ENCODE measurements at places on chromosomes 16 and 17.

GRCh38 chr16:21283521-21284289 lies 5.6 kb upstream of the CRYM start:
- DNase-seq = peak; percentile 29

- DNase-seq = no peak
Observed at GRCh38 chr17:64785011-64785421, 122.9 kb upstream of the SMURF2 start.

DNA sequence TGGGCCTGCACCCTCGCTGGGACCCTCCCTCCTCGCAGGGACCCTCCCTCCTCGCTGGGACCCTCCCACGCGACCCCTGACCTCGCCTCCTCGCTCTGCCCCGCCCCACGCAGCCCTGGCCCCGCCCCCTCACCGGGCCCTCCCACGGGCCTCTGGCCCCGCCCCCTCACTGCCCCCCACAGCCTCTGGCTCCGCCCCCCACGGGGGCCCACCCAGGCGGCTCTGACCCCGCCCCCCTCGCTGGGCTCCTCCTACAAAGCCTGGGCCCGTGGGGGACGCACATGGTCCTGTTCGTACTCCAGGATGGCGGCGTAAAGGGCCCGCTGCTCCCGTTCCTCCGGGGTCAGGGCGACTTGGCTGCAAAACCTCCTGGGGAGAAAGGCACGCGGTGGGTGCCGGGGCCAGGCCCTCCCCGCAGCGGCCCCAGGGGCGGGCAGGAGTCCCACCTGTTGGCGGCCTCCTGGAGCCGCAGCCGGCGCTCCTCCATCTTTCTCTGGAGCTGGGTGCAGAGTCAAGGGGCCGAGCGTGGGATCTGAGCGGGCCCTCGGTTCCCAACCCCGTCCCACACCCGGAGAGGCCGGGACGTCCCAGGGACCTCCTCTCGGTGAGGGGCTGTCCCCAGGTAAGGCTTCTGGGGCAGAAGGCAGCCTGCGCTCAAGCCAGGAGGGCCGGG lies 9.0 kb downstream of the VPS9D1 start:
- DNase-seq = no peak

DNA sequence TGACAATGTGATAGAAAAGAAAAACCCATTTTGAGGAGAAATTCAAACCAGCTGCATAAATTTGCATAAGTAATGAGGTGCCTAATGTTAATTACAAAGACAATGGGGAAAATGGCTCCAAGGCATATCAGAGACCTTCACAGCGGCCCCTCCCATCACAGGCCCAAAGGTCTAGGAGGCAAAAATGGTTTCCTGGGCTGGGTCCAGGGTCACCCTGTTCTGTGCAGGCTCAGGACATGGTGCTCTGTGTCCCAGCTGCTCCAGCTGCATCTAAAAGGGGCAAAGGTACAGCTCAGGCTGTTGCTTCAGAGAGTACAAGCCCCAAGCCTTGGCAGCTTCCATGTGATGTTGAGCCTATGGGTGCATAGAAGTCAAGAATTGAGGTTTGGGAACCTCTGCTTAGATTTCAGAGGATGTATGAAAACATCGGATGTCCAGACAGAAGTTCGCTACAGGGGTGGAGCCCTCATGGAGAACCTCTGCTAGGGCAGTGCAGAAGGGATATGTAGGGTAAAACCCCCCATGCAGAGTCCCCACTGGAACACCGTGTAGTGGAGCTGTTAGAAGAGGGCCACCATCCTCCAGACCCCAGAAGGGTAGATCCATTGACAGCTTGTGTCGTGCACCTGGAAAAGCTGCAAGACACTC lies 40.6 kb downstream of the IKZF3 start:
- no peak for DNase-seq

- DNase-seq = no peak
Observed at GRCh38 chr17:65978871-65979270, 213.1 kb downstream of the CEP112 start.

DNA sequence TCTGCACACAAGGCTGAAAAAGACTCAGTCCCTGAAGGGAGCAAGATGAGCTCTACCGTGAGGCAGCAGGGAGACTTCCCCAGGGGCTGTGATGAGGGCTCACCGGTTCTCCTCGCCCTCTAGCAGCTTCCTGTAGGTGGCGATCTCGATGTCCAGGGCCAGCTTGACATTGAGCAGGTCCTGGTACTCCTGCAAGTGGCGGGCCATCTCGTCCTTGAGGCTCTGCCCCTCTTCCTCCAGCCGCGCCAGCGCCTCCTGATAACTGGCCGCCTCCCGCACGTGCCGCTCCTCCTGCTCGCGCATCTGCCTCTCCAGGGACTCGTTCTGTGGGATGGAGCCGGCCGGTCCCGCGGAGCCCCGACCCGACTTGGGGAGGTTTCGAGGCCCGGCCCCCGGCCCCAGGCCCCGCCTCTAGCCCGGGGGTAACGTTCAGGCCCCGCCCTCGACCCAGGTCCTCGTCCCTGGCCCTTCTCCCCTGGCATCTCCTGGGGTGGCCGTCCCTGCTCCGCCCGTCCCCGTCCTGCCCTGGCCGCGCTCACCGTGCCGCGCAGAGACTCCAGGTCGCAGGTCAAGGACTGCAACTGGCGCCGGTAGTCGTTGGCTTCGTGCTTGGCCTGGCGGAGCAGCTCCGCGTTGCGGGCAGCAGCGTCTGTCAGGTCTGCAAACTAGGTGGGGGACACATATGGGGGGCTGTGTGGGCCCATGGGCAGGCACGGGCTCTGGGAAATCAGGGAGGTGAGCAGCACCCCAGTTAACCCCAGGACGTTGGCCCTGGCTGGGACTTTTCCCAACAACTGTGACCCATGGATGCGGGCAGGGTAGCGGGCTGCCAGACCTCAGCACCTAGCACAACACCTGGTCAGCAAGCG lies 3.9 kb downstream of the GFAP start:
- DNase-seq = peak; percentile 43

DNA sequence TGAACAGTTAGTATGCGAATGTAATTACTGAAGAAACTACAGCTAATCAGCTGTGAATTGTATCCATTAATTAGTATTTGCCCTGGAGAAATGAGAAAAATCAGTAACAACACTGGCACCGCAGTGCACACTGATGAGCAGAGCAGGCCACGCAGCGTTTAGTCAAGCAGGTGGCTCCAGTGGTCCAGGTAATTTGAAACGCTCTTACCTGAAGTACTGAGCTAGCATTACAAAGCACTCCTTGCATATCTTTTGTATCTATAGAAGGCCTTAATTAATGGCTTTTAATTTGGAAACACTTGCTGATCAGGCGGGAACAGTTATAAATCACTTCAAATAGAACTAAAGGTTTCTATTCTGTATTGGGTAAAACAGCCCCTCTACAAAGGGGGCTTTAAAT lies 76.4 kb downstream of the TOX3 start:
- DNase-seq = no peak

GRCh38 chr16:31072540-31073141 lies 1.4 kb downstream of the ZNF668 start:
- peak; percentile 63 for DNase-seq

DNA sequence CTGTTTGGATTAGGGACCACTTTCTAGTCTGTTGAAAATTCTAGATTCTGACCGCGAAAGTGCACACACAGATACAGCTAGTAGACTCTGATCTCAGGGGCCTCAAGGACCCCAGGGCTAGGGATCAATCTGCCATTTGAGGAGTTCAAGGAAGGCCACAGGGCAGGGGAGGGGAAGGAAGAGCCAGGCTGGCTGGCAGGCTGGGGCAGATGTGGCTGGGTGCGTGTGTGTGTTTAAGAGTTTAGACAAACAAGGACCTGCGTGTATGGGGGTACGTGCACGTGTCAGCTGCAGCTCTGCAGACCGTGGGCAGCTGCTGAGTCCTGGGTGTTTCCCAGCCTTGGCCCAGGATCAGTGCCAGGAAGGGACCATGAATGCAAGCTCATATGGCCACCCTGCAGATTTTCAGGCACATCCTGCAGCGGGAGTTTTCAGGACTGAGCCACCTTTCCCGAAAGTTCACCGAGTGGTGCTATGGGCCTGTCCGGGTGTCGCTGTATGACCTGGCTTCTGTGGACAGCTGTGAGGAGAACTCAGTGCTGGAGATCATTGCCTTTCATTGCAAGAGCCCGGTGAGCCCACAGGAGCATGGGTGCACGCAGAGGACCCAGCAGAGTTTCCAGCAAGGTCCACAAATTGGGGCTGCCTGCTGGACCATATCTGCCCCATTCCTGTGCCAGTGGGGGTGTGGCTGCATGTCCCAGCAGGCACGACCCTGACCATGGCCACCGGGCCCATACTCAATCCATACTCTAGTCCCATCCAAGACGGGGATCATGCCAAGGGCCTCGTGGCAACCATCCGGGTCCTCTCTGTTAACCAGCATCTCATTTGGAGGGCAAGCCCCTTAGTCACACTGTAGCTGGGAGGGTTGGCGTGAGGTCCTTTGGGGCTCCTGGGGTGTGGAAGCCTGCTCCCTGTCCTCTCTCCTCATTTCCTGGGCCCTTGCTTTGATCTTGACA lies 10.6 kb downstream of the TRPV2 start:
- DNase-seq = no peak

GRCh38 chr17:36506831-36507230 lies 20.4 kb downstream of the ZNHIT3 start:
- DNase-seq = no peak

GRCh38 chr16:89392881-89393737 lies 97.3 kb downstream of the ANKRD11 start:
- no peak for DNase-seq

- no peak for DNase-seq
Observed at GRCh38 chr16:79316004-79316458, 284.5 kb downstream of the MAF start.

- DNase-seq = no peak
Observed at GRCh38 chr16:85378145-85379040, 234.7 kb upstream of the GSE1 start.

DNA sequence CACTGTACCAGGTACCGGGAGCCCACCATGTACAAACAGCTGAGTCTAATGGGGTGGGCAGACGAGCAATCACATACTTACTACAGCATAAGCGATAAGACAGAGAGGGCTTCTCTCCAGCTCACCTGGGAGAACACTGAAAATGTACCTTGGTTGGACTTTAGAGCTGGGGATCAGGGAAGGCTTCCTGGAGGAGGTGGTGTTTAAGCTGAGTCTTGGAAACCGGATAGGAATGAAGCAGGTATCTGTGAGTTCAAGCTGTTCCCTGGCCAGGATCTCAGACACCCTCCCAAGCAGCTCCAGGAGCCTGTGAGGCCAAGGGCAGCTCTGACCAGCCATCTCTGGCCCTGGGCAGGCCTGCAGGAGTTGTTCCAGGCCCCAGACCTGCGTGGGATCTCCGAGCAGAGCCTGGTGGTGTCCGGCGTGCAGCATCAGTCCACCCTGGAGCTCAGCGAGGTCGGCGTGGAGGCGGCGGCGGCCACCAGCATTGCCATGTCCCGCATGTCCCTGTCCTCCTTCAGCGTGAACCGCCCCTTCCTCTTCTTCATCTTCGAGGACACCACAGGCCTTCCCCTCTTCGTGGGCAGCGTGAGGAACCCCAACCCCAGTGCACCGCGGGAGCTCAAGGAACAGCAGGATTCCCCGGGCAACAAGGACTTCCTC lies 8.0 kb upstream of the SERPINF1 start:
- no peak for DNase-seq

GRCh38 chr16:24526701-24527495 lies 12.5 kb upstream of the RBBP6 start:
- no peak for DNase-seq

Data from HL-60 (cell line).